CD4-positive, alpha-beta T cell treated with Interleukin-15 for 4 hours (primary cell): ENCODE measurements at places on chromosomes 12 and 14.

GRCh38 chr14:77036484-77037214 is 8.1 kb upstream of the IRF2BPL start:
- DNase-seq = no peak

DNA sequence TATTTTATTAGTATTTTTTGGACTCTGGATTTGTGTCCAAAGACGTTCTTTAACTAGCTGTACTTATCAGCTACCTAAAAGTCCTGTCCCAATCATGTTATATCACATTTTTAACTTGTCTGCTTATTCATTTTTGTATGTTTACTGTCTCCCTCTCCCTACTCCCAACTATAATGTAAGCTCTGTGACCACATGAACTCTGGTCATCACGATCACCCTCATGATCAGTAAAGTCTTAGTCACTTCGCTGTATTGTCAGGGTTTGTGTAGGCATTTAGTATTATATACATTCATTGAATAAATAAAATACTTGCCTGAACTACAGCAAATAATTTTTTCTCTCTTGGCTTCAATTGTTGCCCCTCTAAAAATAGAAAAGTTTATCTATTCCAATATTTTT is 211.0 kb downstream of the PIK3C2G start:
- no peak for DNase-seq

- no peak for DNase-seq
Measured at GRCh38 chr12:15497671-15498292, 175.5 kb downstream of the PTPRO start.

- no peak for DNase-seq
Measured at GRCh38 chr14:68139431-68140075, 320.0 kb downstream of the RAD51B start.

DNA sequence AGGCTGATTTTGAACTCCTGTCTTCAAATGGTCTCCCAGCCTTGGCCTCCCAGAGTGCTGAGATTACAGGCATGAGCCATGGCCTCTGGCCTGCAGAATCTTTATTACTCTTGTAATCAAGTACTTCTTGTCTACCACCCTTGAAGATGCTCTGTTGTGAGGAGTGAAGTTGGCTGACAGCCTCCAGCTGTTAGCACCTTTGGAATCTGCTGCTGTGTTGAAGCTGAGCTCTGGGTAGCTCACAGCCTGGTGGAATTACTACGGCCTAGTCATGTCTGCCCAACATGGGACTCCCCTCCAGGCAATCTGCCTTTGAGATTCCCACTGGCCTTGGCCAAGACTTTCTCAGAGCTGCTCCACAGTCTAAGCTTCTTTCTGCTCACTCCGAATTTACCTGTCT is 5.8 kb upstream of the C12orf75 start:
- no peak for DNase-seq
